ENCODE measurements at places on chromosomes 4 and X.

DNA sequence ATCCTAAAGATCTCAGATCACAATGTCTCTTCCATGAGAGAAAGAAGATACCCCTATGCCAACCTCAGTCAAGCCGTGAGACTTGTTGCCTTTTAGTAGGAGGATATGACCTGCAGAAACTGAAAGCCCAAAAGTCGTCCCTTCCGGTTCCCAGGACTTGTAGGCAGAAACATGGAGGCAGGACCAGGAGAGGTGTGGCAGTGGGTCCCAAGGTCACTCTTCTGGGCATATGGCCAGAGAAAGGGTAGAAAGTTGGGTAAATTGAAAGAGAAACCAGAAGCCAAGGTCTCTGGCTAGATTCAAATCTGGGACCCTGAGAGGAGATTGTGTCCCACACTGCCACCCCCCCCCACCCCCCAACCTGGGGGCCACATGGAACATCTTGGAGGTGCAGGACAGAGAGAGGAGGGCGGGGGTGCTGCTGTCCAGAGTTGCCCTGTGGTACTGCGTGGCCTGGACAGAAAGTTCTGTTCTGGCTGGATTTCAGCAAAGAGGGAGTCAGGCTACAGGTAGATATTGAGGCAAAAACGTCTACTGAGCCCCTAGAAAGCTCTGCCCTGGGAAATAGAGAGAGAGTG is 55.4 kb downstream of the DDX3X start:
- DNase-seq: no peak

- no peak for DNase-seq
Measured at GRCh38 chr4:11455201-11455835, 26.6 kb upstream of the HS3ST1 start.

DNA sequence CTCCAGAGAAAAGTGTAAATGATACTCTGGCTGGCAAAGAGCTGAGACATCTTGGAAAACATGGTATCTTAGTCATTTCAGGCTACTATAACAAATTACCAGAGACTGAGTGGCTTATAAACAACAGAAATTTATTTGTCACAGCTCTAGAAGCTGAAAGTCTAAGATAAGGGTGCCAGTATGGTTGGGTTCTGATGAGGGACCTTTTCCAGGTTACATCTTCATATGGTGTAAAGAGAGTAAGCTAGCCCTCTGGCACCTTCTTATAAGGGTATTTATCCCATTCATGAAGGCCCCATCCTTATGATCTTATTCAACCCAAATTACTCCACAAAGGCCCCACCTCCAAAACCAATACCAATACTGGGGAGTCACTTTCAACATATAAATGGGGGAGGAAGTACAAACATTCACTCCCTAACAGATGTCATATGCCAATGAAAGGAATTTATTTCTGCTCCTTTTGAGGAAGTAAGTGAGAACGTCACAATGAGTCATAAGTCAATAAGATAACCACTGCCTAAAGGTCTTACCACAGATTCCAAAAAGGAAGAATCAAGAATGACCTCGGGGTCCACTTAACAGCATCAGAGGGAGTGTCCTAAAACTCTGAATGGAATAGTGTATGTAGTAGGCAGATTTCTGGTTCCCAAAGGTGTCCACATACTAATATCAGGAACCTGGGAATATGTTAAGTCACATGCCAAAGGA is 246.6 kb downstream of the OPHN1 start:
- DNase-seq: no peak

DNA sequence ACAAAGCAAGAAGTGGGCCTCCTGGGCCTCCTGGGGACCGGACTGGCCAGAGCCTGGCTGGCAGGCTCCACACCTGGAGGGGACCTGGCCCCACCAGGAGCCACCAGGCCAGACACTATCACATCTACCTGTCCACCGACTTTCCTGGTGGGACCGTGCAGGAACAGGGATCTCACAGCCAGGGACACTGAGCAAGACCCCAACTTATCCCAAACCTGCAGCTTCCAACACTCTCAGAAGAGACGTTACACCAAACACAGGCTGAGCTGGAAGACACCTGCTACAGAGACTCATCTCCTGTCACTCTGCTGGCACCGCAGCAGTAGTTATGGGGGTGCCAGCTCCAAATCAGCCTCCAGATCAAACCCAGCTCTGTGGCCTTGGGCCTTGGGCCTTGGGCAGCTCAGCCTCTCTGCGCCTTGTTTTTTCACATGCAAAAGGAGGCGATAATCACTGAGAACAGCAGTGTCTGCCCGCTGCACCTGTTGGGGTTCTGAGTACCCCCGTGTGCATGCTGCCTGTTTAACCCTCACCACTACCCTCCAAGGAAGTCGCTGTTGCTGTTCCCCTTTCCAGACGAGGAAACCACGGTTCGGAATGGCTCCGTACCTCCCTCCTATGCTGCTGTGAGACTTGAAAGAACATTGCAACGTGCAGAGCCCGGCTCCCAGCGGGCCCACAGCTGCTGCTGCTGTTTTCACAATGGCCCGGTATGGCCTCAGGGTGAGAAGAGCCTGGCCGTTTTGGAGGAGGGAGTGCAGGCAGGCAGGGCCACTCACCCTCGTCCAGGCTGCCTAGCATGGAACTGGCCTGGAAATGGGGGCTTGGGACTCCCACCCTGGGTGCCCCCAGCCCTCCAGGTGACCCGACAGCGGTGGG is 69.6 kb downstream of the ADRA2C start:
- no peak for DNase-seq

DNA sequence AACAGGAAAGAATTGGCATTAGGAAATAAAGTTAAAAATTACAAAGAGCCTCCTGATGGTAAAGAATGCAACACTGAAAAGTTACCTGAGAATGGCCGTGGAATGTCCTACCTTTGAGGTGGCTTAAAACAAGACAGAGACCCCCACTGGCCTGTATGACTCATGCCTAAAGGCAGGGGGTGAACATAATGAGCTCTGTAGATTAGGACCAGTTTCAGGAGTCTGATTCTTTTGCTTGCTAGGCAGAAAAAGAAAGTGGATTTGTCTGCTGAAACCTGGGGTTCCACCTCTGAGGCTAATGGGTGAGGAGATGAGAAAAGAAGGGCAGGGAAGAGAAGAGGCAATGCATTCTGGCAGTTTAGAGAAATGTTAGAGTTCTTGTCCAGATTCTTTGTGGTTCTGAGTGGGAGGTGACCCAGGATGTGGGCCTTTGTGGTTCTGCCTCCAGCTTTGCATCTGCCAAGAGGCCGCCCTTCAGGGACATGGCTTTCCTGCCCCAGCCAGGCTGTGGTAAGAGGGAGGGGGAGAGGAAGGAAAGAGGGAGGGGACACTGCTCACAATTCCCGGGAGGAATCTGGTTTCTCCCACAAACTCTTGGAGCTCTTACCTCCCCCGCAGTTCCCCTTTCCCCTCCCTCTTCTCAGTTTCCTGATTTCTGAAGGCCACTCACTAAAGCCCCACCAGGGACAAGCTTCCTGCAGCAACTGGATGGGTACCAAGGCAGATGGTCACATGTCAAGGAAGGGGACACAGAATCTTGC is 109.6 kb downstream of the EFNB1 start:
- DNase-seq: no peak

DNA sequence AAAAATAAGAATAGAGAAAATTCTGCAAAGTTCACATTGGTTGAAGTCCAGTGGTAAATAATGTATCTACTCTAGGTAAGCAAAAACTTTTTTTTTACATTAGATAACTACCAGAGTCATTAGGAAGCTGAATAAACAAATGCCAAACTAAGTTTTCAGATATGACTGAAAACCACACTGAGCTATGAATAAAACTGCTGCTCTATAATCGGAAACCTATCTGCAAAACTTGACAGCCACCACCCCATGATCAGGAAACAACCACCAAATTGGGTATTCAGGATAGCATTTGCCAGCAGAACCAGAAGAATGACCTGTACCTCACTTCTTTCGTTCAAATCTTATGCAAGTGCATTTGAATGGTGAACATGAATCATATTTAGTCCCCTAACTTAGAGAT is 173.0 kb upstream of the TET2 start:
- no peak for DNase-seq

DNA sequence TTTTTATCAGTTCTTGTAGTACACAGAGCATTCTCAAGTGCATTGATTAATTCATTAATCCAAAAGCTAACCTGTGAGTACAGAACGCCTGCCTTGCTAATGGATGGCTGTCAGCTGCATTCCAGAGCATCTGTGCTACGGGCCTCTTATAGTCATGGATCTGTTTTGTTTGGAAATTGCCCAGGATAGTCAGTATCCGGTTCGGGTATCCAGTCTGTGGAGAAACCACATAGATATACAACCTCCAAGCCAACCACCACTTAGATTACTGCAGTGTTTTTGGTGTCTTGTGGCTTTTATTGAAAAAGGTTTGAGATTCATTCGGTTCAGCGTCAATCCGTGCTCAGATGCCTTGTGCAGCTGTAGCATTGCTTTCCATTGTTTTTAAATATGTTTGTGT is 4.0 kb downstream of the LAP3 start:
- DNase-seq: no peak

DNA sequence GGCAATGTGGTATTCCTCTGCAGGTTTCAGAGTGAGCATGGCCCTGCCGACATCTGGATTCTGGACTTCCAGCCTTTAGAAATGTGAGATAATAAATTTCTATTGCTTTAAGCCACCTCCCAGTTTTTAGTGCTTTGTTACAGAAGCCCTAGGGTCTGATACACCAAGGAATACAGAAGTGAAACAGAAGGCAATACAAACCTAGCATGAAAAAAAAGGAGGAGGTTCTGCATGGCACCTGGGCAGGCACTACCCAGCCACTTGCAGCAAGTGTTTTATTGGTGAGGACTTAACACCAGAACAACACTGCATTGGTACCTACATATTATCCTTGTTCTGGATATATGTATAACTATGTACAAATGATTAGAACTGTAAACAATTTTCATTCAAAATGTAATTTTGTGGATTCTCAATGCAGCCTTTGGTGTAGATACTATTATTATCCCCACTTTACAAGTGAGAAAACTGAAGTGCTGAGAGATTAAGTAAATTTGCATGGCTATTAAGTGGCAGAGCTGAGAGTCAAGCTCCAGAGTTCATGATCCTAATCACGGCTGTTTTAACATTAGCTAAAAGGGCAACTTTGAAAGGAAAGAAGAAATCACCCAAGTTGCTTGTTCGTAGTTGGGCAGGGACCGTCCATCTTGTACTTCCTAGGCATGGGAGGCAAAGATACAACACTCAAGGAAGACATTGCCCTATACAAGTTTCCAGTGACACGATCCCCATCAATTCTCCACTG is 71.8 kb downstream of the IL21 start:
- no peak for DNase-seq
